ENCODE measurements at places on chromosomes 2 and 18.
A peak's percentile ranks its signal among the peaks of the same experiment; 100 is the strongest.

DNA sequence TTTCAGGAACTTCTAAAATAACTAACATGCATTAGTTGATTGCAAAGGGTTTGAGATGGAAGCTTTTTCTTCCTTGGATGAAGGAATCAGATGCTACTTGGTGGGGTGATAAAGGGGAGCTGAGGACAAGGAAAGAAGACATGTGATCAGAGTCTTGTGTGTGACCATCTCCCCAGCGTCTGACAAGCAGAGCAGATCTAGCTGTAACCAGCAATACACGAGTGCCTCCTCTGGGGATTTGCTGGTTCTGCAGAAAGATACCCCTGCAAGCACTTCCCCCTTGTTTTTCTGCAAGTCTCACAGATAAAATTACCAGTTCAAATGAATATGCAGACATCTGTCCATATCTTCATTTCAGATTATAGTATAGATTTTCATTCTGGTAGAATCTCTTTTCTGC is 2.7 kb downstream of the CDH7 start:
- DNase-seq = no peak

DNA sequence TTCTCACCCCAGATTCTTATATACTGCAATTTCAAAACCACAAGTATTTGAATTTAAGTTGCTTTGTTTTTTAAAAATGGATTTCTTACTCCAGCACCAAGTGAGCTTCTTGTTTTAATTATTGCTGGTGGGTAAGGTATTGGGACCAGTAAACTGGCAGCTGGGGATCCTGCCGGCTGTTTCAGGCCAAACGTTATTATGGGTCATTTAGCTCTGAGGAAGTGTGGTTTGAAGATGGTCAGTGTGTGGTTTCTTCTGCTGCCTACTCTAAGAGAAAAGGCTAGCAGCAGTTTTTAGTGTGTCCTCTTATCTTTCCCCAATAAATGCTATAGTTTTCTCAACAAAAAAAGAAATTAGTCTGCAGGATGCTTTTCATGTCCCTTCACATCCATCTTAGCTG is 30.6 kb downstream of the CFAP221 start:
- no peak for DNase-seq

- no peak for DNase-seq
Measured at GRCh38 chr2:64905338-64906024, 83.7 kb upstream of the SLC1A4 start.

GRCh38 chr18:69469444-69469919 is 68.8 kb downstream of the DOK6 start:
- DNase-seq = peak; percentile 15

DNA sequence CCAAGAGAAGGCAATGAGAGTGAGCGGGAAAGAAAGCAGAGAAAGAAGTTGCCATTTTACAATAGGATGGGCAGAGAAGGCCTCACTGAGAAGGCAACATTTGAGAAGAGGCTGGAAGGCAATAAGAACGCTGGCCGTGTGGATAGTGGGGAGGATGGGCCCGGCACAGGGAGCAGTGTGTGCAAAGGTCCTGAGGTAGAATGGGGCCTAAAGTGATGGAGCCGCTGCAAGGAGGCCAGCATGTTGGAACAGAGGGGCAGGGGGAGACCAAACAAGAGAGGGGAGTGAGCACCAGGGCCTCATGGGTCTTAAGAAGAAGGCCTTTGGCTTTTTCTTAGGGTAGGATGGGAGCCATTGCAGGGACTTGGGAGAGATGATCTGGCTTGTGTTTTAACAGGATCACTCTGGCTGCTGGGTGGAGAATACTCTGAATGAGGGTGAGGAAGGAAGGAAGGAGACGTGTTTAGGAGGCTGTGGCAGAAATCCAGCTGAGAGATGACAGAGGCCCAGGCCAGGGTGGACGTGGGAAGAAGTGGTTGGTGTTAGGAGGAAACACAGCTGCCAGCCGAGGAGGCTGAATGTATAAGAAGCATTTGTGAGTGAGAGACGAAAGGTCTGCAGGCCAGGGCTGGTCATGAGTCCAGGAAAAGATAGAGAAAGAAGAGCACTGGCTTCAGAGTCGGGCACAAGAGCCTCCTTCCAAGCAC is 159.8 kb downstream of the KLHL29 start:
- no peak for DNase-seq

DNA sequence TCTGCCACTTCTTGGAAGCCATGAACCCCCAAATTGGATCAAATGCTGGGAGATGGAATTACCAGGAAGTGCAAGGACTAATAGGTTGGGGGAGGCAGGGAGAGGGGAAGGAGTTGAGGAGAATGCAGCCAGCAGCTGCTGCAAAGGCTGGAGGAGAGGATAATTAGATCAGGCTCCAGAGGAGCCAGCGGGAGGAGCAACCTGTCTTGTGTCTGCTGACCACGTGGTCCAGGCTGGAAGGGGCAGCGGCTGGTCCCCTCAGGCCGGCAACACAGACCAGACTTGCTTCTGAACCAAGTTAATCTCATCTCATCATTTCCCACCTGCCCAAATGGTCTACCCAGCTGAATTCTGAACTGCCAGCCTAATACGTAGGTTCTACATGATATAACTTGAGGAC is 68.3 kb downstream of the MRO start:
- no peak for DNase-seq

DNA sequence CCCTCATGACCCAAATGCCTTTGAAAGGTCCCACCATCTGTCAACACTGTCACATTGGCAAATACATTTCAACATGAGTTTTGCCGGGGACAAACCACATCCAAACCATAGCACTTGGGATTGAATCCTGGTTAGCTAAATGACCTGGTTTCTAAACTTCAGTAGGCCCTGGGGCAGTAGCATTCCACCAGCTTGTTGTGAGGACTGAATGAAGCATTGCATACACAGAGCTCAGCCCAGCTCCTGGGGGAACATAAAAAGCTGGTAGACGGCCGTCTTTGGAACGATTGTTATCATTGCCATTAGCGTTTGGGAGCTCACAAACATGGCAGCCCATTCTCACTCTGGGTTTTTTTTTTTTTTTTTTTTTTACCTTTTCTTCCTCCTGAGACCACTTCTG is 57.5 kb upstream of the CXCR4 start:
- DNase-seq = no peak

GRCh38 chr18:44130376-44130942 is 550.2 kb upstream of the SETBP1 start:
- peak; percentile 14 for DNase-seq

GRCh38 chr2:37602040-37602439 is 69.4 kb downstream of the CDC42EP3 start:
- no peak for DNase-seq

DNA sequence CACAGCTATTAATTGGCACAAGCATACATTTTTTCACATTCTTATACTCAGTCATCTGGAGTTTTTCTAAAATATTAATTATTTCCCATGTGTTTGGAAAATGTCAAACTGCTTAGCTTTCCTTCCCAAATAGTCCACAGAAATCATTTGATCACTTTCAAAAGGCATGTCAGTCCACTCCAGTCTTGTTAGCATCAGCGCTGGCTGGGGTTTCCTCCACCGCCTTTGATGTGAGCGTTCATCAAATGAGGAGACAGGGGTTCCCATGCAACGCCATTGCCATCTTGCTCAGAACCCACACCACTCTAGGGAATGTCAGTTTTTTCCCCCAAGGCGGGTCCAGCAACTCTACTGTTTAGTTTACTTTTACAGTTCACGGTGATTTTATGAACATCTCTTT is 13.1 kb upstream of the RAX start:
- DNase-seq = no peak

- no peak for DNase-seq
Measured at GRCh38 chr2:208369091-208369490, 37.5 kb upstream of the PTH2R start.

DNA sequence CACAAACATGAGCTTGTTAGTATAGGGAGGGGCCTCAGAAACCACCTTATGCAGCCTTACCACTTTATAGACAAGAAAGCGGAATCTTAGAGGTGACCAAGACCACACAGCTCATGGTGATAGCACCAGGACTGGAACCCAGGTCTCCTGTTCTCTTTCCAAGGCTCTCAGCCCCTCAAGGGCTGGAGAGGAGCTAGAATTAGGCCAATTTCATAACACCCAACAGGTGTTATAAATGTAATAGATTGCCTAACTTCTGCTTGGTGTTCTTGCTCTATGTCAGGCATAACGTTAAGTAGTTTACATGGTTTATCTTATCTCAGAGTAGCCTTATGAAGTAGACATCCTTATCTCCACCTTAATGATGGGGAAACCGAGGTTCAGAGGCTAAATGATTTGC is 42.9 kb downstream of the RPL37A start:
- no peak for DNase-seq

DNA sequence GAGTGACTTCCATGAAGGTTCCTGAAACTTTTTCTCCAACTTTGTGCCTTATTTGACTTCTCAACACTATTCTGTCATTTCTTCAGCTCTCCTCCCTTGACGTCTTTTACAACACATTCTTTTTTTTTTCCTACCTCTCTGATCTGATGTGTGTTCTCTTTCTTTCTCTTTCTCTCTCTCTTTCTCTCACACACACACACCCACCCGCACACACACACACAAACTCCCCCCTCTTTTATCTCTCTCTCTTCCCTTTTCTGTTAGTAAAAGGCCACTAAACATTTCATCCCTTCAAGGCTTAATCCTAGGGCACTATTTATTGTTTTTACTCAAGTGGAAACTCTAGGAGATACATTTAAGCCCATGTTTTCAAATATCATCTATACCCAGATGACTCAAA is 107.8 kb upstream of the CNTNAP5 start:
- no peak for DNase-seq

GRCh38 chr2:174613531-174613930 is 15.9 kb upstream of the WIPF1 start:
- DNase-seq = no peak

DNA sequence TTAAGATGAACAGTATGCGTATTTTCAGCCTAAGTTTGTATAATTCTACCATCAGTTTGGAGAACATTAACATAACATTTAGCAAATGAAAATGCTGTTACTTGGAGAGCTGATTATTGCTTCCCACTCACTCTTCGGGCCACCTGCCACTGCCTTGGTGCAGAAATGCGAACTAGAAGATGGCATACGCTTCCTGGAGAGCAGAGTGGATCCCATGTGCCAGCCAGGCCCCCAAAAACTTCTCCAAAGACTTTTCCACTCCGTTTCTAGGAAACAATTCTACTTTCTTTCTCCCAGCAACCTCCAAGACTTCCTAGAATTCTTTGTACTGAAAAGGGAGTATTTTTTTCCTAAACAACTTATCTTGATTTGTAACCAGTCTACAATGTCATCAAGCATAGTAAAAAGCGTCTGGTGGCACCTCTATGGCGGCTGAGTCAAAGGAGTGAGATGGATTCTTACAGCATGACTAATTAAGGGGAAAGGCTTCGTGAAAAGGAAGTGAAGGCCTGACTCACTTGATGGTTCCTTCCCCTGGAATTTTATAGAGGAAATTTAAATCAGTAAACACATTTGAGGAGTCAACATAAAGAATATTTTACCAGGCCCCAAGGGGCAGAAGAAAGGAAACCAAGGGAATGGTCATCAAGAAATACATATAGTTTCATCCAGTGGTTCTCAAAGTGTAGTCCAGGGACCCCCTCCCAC is 36.6 kb downstream of the FEZ2 start:
- peak; percentile 54 for DNase-seq

- DNase-seq = no peak
Measured at GRCh38 chr2:224846161-224846560, 130.0 kb upstream of the CCDC195 start.

DNA sequence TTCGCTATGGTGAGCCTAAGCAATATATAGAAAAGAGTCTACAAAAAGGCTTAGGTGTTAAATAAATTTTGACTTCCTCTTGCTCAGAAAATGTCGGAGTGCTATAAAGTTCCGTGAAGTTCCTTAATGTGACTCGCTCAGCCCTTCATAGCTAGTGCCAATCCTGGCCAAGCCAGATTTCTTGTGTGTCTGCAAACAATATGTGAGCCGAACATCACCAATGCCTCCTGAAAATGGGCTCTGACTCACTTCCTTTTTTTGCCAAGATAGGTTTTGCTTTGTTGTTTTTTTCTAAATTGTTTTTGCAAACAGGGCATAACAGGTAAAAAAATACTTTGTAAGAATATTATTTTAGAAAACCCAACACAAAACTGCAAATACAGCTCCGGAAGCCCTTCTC is 26.1 kb downstream of the CDC42EP3 start:
- DNase-seq = no peak

DNA sequence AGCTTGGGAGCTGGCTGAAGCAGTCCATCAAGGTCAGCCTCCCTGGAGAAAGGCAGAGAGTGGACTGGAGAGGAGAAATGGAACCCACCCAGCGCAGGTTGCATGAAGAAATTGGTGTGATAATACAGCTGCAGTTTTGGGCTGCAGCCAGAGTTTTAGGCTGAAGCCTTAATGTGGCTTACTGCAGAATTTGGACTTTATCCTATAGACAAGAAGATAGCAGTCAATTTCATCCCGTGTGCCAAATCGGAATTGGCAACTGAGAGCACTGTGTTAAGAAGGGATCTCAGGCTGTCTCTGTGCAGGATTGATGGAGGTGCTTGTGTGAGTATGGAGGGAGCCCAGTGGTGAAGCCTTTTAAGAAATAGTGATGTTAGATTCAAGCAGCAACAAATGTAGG is 7.5 kb downstream of the SGPP2 start:
- DNase-seq = no peak

DNA sequence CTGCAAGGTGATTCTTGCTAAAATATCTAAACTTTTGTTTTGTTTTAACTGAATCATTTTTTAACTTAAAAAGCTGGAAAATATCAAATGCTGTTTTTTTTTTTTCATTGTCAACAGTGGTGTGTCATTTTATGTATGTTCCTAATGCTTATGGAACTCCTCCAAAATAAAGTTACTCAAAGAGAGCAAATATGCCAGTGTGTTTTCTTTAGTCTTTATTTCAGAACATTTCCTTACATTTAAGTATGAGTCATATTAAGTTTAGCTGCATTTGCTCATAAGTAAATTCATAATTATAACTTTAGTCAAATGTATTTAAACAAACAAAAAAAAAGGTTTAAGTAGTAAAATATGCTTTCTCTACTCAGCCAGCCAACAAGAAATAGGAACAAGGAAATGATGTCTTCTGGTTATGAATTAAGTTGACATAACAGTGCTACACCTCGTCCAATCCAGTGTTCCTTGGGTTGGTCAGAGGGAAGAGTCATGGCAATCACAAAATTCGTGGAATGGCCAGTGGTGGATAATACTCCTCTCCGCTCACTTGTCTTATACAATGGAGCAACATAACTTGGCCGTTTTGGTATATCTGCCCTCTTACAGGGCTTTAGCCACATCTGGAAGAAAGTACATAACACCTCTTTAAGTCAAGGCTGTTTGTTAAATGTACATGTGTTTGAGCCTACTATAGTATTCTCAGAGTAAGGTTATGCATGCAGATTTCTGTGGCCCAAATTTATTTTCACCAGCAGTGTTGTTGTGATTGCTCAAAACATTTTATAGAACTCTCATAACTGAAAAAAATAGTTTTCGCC is 80.7 kb downstream of the SLC39A10 start:
- DNase-seq = no peak

DNA sequence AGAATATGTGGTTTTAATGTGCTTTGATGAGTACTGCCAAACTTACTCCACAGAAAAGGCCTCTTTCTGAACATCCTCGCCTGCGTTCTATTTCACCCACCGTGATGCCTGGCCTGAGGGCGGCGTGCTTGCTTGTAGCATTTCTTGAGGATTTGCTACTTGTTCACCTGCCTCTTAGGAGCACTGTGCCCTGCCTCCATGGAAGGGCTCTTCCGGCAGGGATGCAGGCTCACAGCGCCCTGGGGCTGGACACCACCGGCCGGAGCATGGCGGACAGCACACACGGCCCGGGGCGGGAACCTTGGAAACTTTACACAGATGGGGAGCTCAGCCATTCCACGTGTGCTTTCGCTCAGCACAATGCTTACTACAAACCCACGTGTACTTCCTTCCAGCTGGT is 37.1 kb downstream of the ANO7 start:
- no peak for DNase-seq

Data from Caco-2 (cell line).